ENCODE measurements at places on chromosomes 2 and 18.

GRCh38 chr2:200393191-200393590 is 86.7 kb downstream of the SPATS2L start:
- no peak for DNase-seq

DNA sequence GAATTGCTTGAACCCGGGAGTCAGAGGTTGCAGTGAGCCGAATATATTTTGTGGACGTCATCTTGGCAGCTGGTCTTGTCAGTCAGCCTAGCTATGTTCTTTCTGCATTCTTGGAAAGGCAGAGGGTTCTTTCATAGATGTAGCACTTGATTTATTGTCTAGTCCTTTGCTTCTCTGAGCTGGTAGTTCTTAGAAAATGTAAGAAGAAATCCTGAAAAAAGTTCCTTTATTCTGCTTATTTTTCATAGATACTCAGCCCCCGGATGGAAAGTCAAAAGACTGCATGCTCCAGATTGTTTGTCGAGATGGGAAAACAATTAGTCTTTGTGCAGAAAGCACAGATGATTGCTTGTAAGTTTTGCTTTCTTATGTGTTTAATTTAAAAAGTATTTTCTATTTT is 21.3 kb downstream of the PLEKHB2 start:
- DNase-seq: no peak

DNA sequence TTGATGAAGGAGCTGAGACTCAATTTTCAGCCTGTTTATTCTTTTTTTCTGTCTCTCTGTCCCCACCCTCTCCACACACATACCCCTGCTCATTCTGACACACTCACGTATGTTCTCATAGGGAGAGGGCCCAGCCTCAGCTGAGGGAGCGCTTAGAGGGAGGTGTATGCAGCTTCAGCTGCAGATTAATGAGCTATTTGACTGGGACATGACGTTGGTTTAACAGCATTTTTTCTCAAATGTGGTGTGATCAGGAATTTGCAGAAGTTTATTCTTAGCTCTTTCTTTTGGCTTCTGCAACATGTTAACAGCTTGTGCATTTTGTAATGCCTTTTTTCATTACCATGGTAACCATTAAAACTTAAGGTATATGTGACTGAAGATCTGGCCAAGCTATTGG is 1547.1 kb upstream of the PIK3C3 start:
- DNase-seq: no peak

DNA sequence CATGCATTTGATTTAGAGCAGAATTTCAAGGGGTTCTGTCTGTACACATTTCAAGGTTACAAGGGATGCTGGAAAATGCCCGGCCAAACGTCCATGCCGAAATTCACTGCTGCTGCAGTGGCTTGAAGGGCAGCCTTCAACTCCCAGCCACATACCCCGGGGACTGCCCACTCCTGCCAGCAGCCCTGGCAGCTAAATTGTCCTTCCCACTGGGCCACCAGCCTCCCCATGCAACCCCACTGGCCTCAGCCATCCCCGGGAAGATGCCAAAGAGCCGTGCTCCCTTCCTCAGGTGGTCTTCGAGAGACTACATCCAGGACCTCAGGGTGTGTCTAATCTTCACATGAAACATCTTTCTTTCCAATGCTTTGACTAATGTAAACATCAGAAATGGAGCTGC is 478.7 kb upstream of the MYT1L start:
- no peak for DNase-seq

GRCh38 chr2:71877636-71878035 is 270.0 kb downstream of the CYP26B1 start:
- DNase-seq: no peak

DNA sequence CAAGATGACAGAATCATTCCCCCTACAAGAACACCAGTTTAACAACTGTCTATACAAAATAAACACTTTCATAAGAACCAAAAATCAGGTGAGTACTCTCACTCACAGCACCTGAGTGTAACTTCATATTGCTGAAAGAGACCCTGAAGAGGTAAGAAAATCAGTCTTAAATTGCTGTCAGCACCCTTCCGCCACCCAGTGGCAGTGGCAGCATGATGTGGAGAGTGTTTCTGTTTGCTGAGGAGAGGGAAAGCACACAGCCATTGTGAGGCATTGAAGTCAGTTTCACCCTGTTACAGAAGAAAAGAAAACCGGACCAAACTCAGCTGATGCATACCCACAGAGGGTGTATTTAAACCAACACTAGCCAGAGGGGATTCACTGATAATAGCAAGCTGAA is 1240.8 kb upstream of the CRIM1 start:
- DNase-seq: no peak

DNA sequence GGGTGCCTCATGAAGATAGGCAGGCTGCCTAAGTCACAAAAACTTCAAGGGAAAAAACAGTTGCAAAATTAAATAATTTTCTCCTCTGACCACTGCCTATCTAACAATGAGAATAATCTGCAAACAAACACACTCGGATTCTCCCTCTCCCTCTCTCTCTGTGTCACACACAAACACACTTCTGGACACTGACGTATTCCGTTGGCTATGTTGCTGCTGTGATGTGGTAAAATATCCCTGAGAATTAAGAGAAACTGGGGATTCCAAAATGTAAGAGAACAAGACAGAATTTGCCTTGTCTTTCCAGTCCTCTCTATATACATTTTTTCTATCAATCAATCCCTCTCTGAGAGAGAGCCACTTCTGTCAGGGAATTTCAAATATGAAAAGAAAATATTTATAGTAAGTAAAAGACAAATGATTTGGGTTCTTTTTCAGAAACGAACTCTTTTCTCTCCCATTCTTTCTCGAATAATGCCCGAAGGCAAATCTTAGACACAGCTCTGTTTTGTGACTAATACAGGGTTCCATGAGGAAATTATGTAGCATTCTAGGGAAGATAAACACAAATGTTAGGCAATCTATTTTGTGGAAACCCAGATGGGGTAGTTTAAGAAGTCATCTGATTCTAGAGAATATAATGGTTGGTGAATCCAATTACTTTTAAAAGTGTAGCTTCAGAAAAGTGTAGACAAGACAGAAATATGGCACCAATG is 310.3 kb upstream of the CYP26B1 start:
- DNase-seq: no peak

- DNase-seq: no peak
Observed at GRCh38 chr2:201730651-201731285, 32.3 kb upstream of the MPP4 start.

- no peak for DNase-seq
Observed at GRCh38 chr2:6730649-6731532, 134.8 kb downstream of the CMPK2 start.

DNA sequence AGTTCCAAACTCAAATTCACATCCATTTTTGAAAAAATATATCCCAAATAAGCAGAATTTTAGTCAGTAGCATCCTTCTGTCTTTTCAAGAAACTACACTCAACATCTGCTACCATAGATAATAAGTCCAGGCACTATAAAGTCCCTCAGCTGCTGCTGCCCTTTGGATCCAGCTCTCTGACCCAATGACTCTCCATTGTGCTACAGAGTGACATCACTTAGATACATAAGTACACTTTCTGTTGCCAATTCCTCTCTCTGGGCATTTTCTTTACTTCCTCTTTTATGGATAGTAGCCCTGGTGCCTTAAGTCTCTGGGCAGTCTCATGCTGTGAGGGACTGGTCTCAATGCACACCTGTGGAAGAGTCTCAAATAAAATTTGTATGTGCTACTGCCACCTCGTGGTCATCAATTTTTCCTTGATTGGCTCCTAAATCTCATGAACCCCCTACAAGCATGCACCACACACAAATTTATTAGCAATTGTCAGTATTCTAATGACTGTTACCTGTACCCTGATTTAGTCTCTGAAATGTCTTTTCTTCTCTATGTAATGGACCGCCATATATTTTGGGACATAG is 219.2 kb downstream of the LRP1B start:
- peak; percentile 31 for DNase-seq

- DNase-seq: no peak
Observed at GRCh38 chr18:28824183-28824574, 647.2 kb upstream of the CDH2 start.

DNA sequence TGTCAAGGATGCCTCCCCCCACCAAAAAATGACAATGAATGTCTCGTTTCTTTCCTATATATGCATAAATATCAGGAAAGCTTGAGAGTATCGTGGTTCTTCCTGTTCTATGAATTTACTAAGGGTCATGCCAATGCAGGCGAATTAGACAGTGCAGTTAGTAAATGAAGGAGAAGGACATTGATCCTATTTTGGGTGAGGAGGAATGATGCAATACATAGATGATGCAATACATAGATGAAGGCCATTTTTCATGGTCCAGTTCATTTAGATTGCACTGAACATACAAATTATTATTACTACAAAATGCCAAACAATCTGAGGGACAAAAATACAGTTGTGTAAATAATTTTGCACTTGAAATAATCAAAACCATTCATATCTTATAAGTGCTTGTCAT is 1265.0 kb downstream of the LRP1B start:
- DNase-seq: no peak

DNA sequence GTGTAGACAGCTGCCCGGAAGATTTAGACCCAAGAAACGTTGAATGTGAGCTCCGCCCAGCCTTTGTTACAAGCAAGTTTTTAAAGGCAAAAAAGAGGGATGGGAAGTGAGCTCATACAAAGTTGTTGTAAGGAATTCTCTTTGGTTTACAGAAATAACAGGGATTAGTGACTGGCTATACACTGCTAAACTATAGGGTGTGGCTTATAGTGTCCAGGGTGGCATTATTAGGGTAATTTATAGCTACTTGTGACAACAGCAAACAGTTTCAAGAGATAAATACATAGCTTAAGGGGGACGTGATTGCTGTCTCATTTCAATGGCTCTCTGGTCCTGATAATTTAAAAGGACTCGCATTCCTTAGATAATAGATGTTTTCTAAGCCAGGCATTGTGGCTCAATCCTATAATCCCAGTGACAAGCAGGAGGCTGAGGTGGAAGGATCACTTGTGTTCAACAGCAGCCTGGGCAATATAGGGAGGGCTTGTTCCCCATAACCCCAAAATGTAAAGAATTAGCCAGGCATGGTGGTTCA is 66.5 kb upstream of the TGIF1 start:
- DNase-seq: no peak

DNA sequence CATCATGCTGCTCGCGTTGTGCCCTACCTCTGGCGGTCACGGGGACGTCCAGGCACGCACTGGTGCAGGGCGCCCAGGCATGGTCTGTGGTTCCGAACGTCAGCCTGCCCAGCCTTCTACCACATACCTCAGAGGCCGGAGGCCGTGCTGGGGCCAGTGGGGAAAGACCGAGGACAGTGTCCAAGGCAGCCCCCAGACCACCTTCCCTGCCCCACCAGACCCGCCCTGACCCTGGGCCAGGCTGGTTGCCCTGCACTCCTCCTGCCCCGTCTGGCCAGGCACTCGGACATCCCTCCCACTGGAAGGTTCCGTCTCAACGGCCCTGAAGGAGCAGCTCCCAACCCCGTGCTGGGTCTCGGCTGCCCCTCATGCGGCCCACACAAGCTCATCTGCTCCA is 32.8 kb downstream of the SLC66A2 start:
- DNase-seq: no peak

- peak; percentile 53 for DNase-seq
Observed at GRCh38 chr2:233556881-233557736, 9.5 kb downstream of the USP40 start.

GRCh38 chr2:26735883-26736588 is 28.0 kb upstream of the SLC35F6 start:
- DNase-seq: no peak

GRCh38 chr2:233441161-233442027 is 87.1 kb downstream of the DGKD start:
- no peak for DNase-seq

DNA sequence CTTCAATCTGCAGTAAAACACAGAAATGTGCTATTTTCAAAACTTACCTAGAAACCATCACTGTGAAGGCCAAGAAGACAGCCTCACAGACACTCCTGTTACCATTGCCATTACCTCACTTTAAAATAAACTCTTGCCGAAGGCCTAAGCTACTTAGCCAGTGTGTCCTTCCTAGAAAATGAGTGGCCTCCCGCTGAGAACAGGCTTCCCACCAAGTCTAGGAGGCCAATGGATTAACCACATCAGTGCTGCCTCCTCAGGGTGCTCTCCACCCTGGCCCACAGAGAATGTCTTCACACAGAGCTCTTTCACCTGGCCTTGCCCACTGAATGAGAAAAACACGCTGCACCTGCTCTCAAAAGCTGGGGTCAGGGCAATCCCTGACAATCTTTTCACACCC is 47.5 kb downstream of the L3MBTL4 start:
- DNase-seq: no peak

DNA sequence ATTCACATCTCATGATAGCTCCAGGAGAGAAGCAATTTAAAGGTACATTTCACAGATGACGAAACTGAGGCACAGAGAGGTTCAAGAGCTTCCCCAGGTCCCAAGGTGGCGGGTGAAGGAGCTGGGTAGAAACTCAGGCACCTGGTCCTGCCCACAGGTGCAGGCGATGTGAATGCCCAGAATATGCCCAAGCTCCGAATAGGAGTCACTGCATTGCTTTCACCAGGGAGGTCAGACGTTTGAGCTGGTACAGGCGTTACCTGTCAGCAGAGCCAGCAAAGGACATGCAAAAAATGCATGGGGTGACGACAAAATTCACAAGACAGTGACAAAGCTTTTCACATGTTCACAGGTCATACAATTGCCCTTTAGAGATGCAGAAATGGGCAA is 247.9 kb downstream of the HDAC4 start:
- no peak for DNase-seq

- no peak for DNase-seq
Observed at GRCh38 chr18:27803957-27804356, 373.0 kb downstream of the CDH2 start.

DNA sequence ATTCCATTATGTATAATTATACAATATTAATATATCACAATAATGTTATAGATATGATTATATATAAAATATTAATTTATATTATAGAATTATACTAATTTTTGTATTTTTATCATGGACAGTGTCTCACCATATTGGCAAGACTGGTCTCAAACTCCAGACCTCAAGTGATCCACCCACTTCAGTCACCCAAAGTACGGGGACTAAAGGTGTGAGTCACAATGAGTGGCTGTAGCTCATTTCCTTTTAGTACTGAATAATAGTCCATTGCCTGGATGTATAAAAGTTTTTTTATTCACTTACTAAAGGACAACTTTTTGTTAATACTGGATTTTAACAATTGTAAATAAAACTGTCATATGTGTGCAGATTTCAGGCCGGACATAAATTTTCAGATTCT is 417.6 kb upstream of the LINC00305 start:
- no peak for DNase-seq

DNA sequence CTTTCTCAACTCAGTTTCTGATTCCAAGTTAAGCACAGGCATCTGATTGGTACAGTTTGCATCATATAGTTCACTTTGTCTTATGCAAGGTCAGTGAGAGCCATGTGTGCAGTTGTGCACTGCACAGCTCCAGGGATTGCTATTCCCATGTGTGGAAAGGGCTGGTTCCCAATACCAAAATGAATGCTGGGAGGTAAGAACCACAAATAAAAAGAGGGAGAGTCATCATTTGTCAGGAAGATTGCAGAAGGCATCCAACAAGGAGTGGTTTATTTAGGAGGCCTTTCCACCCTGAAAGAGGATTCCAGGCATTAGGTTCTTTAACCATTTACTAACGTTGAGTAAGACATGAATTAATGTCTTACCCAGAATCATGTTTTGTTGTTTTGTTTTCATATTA is 141.2 kb upstream of the ST6GAL2 start:
- no peak for DNase-seq

GRCh38 chr2:20018601-20019152 is 6.2 kb upstream of the MATN3 start:
- DNase-seq: peak; percentile 43

GRCh38 chr2:201765799-201766198 is 14.9 kb downstream of the ALS2 start:
- no peak for DNase-seq

Measured in lung microvascular endothelial cell (primary cell).